Activated CD4-positive, alpha-beta T cell treated with anti-CD3 and anti-CD28 coated beads, Interleukin-2, amount 10 ng/mL, durations not matched to agents 7 days and 5 days (primary cell): ENCODE measurements at places on chromosomes 11 and 22. TPM values are rescaled to one million over a fixed set of nuclear protein-coding genes. Genes with fewer than 3 reads are reported as not detected.

The SHISA8 gene
- total RNA-seq, result not detected

The UVRAG gene
- 16.8 TPM for total RNA-seq

The TBX10 gene
- not detected for total RNA-seq

The OR51E1 gene
- total RNA-seq, result not detected

The UPK3A gene
- total RNA-seq, result not detected

The GRK3 gene
- total RNA-seq, result 24.2 TPM

The LINC01488 gene
- not detected for total RNA-seq

The OR1S2 gene
- total RNA-seq, result not detected

The TMEM126B gene
- 56.7 TPM for total RNA-seq

The OR4A47 gene
- not detected for total RNA-seq

The SYT7 gene
- not detected for total RNA-seq

The P2RX6 gene
- total RNA-seq, result 0.27 TPM

The NNMT gene
- total RNA-seq, result not detected

The CHRM1 gene
- total RNA-seq, result not detected

The MS4A12 gene
- total RNA-seq, result not detected

The CPT1A gene
- 69.9 TPM for total RNA-seq

The SGSM1 gene
- total RNA-seq, result 0.15 TPM

The GUCY1A2 gene
- not detected for total RNA-seq

The SLC25A45 gene
- total RNA-seq, result 40.9 TPM

The OR52A1 gene
- not detected for total RNA-seq

The PICK1 gene
- 15.4 TPM for total RNA-seq

The RPLP2 gene
- total RNA-seq, result 1,927 TPM

The OTOG gene
- total RNA-seq, result not detected

The GLYATL1 gene
- total RNA-seq, result not detected

The CTNND1 gene
- total RNA-seq, result 5.1 TPM

The PTS gene
- total RNA-seq, result 18.6 TPM

The DKK3 gene
- total RNA-seq, result not detected

The SPON1 gene
- 1.4 TPM for total RNA-seq

The MS4A7 gene
- total RNA-seq, result not detected

The NXPE4 gene
- not detected for total RNA-seq

The VPREB1 gene
- not detected for total RNA-seq

The OR2AG1 gene
- not detected for total RNA-seq

The IFITM1 gene
- total RNA-seq, result 1,465 TPM

The OR8D1 gene
- not detected for total RNA-seq

The ANO1 gene
- not detected for total RNA-seq

The C11orf42 gene
- not detected for total RNA-seq

The TMEM191B gene
- total RNA-seq, result 0.87 TPM
